ENCODE measurements at places on chromosomes 6 and 20. TPM values are rescaled to one million over a fixed set of nuclear protein-coding genes. Genes with fewer than 3 reads are reported as not detected.

DNA sequence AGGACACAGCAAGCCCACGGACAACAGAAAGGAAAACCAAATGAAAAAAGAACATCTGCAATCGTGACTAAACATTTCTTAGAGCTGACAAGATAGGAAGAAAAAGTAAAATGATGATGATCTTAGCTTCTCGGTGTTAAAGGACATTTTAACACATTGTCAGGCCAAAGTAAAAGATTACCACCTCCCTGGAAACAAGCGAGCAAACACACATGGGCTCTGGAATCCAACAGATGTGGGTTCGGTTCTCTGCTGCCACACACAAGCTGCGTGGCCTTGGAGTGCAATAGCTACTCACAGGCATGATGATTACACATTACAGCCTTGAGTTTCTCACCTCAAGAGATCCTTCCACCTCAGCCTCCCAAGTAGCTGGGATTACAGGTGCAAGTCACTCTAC lies 7.5 kb upstream of the AAR2 start:
- no peak for ATAC-seq

Gene CLPSL1
- total RNA-seq = not detected

- peak; percentile 71 for ATAC-seq
Observed at GRCh38 chr6:32047855-32048766, 9.9 kb downstream of the CYP21A2 start.

- peak; percentile 41 for ATAC-seq
Observed at GRCh38 chr6:3794092-3794491, 42.6 kb upstream of the PXDC1 start.

Gene KCNK5
- total RNA-seq = 5.1 TPM

Gene TAF8
- total RNA-seq = 13.8 TPM

- ATAC-seq = no peak
Observed at GRCh38 chr6:37539171-37540028, 39.7 kb upstream of the CCDC167 start.

Gene KCNB1
- 0.52 TPM for total RNA-seq

DNA sequence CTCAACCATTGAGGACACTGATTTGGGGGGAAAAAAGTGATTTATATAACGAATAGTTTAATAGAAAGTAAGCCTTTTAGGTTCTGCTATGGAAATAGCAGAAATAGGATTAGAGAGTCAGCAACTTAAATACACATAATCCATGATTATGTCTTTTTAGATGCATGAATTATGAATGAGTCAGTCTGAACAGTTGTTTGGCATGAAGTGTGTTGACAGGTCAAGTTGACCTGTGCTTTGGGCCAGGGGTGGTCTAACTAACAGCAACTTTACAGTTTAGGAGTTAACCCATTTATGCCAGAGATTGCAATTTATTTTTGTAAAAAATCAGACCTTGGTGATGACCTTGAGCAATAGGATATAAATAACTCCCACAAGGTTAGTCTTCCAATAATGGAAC lies 191.3 kb downstream of the MTFR2 start:
- no peak for ATAC-seq
